ENCODE measurements at places on chromosomes 2 and 18. TPM values are rescaled to one million over a fixed set of nuclear protein-coding genes. Genes with fewer than 3 reads are reported as not detected.

The GTF2A1L gene
- not detected for polyA plus RNA-seq

The KLHL30 gene
- not detected for polyA plus RNA-seq

The FAP gene
- polyA plus RNA-seq, result 0.32 TPM

The SERPINB11 gene
- not detected for polyA plus RNA-seq

The REG3A gene
- not detected for polyA plus RNA-seq

The PLCD4 gene
- 9.7 TPM for polyA plus RNA-seq

The ACMSD gene
- not detected for polyA plus RNA-seq

The PLGLB2 gene
- not detected for polyA plus RNA-seq

Measured in brain (organoid and tissue), 16 donors.